NCI-H1417 (cell line): ENCODE measurements at places on chromosomes 2 and 18.

DNA sequence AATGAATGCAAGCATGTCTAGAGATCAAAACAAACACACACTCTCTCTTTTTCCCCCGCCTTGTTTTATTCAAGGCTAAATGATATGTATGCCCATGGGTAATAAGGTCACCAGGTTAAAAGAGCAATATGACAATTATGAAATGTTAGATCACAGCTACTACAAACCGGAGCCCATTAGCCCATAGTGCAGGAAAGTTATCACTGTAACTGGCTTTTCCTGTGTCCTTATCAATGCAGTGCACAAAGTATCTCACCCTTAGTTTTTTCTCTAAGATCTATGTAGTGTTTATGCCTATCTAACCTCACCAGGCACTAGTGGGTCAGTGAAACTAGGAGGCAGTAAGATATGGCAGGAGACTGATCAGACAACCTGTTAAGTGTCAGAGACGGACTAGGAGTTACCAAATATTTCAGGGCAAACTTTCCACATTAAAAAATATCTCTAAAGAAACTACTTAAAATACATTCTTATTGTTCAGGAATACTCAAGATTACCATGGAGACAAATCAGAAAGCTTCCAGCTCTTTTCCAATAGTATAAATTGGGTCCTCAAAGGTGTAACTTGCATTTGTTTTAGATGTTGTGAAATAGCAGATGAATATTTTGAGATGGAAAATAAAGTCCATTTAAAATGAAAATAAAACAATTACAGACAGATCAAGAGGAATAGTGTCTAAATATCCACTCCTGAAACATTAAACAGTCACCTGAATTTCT, 282.2 kb downstream of the EXOC6B start:
- no peak for DNase-seq

- DNase-seq: no peak
These were observed 42.0 kb upstream of the UBE2E3 start for GRCh38 chr2:180938451-180938850.

GRCh38 chr18:42024131-42024530, 69.1 kb downstream of the PIK3C3 start:
- no peak for DNase-seq

DNA sequence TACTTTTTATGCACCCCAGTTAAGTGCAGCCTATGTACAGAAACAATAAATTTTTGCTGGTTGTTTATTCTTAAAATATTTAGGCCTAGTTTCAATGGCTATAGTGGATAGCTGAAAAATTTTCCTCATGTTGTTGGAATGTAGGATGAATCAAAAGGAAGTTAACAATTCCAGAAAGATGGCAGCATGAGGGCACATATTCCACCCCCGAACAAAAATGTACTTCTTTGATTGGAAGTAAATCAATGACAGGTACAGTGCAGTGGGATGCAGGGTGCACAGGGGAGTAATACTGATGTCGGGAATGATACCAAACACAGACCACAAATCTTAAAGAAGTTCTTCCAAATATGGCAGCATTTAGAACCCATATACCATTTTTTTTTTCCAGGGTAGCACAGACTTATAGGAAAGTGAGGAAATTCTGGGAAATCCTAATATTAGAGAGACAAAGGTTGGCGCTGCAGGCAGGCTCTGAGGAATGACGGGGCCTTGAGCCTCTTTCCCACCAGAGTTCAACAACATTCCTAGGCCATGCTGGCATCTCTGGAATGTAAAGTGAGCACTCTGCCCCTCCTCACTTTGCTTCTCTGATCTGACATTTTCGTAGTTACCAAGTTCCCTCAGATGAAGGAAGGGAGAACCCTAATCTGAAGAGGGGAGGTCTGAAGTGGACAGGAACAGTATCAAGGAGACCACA, 36.6 kb upstream of the IKZF2 start:
- no peak for DNase-seq

DNA sequence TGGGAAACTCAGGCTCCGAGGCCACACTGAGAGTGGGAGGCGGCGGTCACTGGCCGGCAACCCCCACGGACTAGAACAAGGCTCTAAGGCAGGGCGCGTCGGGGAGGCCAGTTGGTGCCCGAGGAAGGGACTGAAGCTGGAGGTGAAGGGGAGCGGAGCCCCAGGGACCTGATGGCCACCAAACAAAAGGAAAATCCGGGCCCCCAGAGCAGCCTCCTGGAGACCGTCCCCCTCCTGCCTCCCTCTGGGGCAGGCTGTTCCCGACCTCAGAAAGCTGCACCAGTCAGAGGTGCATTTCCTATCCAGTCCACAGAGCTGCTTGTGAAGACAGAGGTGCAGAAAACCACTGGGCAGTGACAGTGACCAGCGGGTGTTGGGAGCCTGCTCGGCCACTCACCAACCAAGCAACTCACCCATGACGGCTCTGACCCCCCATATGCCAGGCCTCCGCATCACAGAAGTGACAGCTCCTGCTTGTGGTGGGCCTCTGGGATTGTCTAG, 172.7 kb downstream of the TWIST2 start:
- DNase-seq: no peak

DNA sequence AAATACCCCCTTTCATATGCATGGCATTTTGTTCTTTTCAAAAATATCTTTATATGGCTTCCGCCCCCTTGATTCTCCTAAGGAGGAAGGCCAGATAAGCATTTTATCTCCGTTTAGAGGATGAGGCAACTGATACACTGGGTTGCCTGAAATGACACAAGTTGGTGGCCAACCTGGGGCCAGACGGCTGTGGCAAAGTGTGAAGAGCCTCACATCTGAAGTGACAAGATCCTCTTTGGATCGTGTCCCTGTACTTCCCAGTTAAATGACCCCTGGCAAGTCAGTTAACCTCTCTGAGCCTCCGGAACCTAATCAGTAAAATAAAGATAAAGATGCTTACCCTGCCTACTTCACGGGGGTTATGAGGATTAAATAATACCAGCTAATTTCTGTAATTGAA, 4.6 kb downstream of the SETBP1 start:
- DNase-seq: no peak

GRCh38 chr2:208359632-208359986, 47.0 kb upstream of the PTH2R start:
- DNase-seq: no peak

DNA sequence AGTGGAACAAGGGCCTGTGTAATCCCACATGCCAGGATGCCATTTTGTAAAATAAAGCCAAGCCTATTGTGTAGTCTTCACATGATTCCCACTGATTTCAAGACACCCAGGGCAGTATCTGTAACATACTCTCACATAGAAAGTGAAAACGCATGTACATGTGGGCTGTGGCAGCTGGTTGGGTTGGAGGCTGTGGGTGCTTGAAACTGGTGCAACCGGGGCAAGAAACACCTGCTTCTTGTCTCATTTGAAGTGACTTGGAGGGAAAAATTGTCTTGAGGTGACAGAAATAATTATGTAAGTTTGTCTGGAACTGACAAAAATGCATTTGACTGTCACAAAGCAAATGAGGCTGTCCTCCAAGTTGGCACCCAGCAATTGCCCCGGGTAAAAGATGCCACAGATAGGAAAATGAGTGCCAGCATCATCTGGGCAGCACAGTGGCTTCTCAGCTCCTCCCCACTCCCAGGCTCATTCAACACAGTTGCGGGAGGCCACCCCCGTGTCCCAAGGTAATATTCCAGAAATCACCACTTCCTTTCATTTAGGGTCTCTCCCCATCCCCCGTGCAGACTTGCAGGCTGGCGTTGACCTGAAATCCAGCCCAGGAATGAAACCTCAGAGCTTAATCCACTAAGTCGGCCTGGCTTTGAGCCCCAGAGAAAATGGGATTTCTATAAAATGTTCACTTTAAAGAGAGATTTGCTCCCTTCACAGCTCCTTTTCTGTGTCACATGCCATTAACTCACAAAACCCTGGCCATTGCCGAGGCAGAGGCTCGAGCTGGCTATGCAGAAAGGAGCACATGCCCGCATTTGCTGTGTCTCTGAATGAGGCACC, 293.9 kb upstream of the PARD3B start:
- DNase-seq: no peak

- DNase-seq: no peak
These were observed 22.8 kb upstream of the DGKD start for GRCh38 chr2:233331536-233331935.

DNA sequence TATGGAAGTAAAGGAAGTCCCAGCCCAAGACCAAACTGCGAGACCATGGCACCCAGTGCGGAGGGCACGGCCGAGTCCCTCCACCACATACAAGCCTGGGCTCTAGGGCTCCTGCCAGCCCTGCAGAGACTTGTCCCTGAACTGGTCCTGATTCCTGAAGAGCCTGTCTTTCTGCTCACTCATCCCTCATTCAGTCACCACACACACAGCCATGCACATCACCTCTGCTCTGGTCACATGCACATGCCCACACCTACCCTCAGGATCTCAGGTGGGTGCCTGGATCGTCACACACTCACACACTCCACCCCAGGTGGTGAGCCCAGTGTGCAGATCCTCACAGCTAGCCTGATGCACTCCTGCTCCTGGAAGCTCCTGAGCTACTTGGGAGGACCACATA, 71.4 kb upstream of the LAPTM4A start:
- DNase-seq: no peak

- DNase-seq: no peak
These were observed 49.9 kb downstream of the LYPD1 start for GRCh38 chr2:132620115-132620514.

GRCh38 chr2:99571954-99572353, 82.1 kb upstream of the REV1 start:
- DNase-seq: peak; percentile 73

DNA sequence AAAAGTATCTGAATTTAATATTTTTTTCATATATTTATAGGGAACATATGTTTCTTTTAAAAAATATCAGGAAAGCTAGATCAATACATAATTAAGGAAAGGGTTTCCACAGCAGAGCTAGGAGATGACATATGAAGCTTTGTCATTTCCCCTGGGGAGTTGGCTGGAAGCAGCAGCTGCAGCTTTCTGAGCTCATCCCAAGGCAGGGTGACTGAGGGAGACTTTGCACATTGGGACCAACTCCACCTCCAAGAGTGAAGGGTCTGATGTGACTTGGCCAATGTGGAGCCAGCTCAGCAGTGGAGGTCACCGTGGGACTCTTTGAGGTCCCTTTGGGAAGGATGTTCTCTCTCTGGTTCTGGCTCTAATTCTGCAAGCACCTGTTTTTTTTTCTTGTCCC, 315.1 kb downstream of the RDH14 start:
- no peak for DNase-seq

GRCh38 chr2:235725016-235725489, 231.2 kb downstream of the AGAP1 start:
- no peak for DNase-seq

DNA sequence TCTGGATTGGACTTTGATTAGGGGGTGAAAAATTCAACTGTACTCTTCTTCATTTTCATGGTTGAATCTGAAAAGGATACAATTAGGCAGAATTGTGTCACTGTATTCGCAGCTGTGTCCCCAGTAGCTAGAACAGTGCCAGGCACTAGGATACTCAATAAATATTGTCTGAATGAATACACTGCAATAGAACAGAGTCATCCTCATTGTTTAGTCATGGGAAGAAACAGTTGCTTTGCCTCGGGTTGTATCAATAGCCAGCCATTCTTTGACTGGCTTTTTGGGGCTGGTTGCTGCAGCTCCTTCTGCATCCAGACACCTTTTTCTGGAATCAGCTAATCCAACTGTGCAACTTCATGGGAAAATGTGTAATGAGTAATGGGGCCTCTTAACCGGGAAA, 18.1 kb upstream of the DYNC1I2 start:
- no peak for DNase-seq

DNA sequence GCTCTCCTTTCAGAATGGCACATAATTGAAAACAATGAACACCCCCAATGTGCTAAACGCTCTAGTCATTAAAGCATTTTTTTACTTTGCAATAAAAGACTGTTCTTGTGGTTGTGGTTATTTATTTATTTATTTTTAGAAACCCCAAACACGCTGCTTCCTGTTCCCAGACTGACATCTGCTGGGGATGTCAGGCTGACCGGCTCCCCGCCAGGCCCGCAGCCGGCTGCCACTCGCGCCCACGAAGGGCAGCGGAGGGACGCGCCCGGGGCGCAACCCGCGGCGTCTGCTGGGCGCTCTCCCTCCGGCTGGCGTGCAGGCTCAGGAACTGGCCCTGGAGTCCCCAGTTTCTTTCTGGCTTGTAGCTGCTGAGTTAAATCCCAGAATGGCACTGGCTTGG, 83.1 kb upstream of the SP3 start:
- no peak for DNase-seq

DNA sequence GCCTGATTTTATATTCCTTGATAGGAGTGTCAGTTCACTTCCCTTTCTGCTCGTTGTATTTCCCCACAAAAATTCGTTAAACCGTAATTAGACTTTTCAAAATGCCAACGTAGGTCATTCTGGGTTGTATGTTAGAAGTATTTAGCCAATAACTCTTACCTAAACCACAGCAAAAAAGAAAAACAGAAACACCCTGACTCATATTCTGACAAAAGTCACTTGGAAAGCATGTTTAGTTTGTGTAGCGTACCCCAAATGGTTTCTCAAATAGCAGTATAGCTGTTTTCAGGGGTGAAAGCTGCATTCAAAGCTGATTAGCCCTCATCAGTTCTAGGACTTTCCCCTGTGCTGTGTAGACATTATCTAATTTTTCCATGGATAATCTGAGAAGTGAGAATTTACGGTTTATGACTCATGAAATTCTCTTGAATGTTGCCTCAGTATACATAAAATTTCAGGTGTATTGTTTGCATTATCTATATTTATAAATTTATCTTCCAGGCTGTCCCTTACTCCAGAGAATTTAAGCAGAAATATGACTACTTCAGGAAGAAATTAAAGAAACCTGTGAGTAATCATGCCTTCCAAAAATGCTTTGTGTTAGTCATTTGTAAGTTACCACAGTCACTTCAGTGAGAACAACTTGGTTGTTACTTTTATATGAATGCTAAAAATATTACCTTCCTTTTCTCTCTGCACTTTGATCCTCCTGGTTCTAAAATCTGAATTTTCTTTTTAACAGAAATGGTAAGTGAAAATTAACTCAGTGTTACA, 264.9 kb downstream of the ALPK2 start:
- no peak for DNase-seq

GRCh38 chr18:23994361-23994902, 20.1 kb upstream of the TTC39C start:
- peak; percentile 97 for DNase-seq

- no peak for DNase-seq
These were observed 828.0 kb downstream of the SLC4A3 start for GRCh38 chr2:220455351-220455990.

- no peak for DNase-seq
These were observed 269.6 kb downstream of the HAUS1 start for GRCh38 chr18:46373791-46374190.

GRCh38 chr2:43024515-43025011, 201.8 kb downstream of the ZFP36L2 start:
- DNase-seq: peak; percentile 59

- DNase-seq: no peak
These were observed 2.9 kb downstream of the MXD1 start for GRCh38 chr2:69917852-69918251.
